Mucosa of gallbladder (tissue), 1 donor: ENCODE measurements at places on chromosomes 6 and 20. TPM values are rescaled to one million over a fixed set of nuclear protein-coding genes. Genes with fewer than 3 reads are reported as not detected.

METTL24 gene
- total RNA-seq: 15.7 TPM

GSTA2 gene
- total RNA-seq: 113 TPM

DNA sequence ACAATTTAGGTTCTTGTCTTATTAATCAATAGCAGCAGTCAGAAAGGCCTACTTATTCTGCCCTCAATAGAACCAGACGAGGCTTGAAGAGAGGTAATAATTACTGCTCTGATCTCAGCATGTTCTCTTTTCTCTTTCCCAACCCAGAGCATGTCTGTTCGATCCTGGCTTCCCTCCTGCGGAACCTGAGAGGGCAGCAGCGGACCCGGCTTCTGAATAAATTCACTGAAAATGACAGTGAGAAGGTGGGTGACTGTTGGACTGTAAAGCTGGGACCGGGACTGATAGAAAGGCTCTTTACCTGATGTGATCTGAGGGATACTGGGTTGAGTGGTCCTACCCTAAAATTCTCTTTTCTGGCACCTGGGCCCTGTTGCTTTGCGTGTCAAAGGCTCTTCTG, 63.0 kb upstream of the VSTM2L start:
- no peak for DNase-seq

- DNase-seq: no peak
Measured at GRCh38 chr6:53961679-53962370, 149.4 kb upstream of the MLIP start.

DNA sequence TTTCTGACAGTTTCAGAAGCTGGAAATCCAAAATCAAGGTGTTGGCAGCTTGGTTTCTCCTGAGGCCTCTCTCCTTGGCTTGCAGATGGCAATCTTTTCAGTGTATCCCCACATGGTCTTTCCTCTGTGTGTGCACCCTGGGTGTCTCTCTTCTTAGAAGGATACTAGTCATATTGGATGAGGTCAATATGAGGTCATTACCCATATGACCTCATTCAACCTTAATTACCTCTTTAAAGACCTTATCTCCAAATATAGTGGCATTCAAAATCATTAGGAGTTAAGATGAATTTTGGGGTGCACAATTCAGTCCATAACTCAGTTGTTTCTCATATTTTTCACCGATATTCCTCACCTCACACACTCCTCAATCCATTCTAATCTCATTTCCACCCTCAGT, 92.4 kb upstream of the TGM3 start:
- DNase-seq: no peak

AARS2 gene
- total RNA-seq: 28.6 TPM

DNA sequence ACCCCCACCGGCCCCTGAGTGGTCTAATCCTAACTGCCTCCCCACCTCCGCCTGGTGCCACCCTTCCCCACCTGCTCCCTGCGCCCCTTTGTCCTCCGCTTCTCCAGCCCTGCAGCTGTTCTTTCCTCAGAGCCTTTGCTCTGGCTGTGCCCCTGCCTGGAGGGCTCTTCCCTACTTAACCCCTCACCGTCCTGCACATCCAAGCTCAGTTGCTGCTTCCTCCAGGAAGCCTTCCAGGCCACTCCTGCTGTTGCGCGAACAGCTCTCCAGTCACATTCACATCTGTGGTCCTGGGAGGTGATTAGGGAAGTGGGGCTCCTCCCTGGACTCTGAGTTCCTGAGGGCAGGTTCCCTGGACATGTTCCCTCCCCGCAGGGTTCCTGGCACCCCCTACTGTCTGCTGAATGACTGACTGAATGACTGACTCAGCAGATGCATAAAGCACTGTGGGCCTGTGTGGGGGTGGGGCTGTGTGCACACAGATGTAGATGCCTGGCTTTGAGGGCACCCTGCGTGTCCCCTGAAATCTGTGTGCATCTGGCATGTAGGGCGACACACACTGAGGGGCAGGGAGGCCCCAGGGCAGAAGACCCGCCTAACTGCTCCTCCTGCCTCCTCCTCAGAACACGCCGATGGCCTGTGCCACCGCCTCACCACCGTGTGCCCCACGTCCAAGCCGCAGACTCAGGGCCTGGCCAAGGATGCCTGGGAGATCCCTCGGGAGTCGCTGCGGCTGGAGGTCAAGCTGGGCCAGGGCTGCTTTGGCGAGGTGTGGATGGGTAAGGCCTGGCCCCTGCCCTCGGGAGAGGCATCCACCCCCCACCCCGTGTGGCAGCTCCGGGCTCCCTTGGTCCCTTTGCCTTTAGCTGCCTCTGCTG, 51.4 kb downstream of the SRC start:
- no peak for DNase-seq

SFT2D1 gene
- 43.9 TPM for total RNA-seq

- DNase-seq: no peak
Measured at GRCh38 chr20:48728042-48728825, 99.6 kb downstream of the PREX1 start.

- no peak for DNase-seq
Measured at GRCh38 chr20:51350941-51351631, 191.4 kb downstream of the NFATC2 start.

EDN1 gene
- total RNA-seq: 6.5 TPM

DNA sequence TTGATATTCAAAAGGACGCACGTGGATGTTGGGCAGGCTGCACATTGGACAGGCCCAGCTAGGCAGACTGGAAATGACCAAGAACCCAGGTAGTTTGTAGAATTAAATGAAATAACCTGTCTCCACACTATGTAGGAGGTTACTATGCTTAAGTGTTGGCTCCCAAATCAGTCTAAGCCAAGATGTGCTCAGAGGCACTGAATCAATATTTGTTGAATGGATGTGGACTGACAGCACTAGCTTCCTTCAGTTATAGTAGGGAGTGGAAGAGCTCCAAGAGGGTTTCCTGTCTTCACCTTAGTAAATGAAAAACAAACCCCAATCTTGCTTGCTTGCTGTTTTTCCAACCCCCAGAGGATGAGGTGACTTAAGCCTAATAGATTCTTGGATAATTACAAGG, 180.5 kb downstream of the JARID2 start:
- no peak for DNase-seq

GRCh38 chr20:25158043-25158442, 37.5 kb upstream of the ENTPD6 start:
- no peak for DNase-seq

GRCh38 chr6:112480553-112480952, 133.4 kb downstream of the RFPL4B start:
- no peak for DNase-seq

TREM2 gene
- 26.7 TPM for total RNA-seq

IER3 gene
- 61.7 TPM for total RNA-seq
